ENCODE measurements at places on chromosomes 7 and 10.

- DNase-seq: no peak
These were observed 151.0 kb upstream of the ZNF92 start for GRCh38 chr7:65222655-65223054.

GRCh38 chr7:24346716-24347115, 62.7 kb downstream of the NPY start:
- no peak for DNase-seq

DNA sequence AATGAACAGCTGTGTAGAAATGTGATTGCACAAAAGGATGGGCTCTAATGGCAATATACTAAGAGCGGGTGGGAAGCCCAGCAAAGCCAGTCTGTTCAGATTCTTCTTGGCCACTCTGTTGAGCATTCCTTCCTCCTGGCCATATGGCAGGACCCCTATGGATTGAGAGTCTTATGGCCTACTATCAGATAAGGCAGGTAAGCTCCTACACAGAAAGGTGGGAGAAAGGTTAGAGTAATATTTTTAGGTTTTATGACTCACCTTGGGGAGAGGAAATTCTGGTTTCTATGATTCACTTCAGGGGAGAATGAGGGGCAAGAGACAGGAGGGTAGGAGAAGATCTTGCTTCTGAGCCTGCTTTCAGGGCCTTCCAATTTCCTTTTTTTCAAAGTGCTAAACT, 15.1 kb upstream of the AKR1B10 start:
- no peak for DNase-seq

- DNase-seq: no peak
These were observed 40.8 kb downstream of the VOPP1 start for GRCh38 chr7:55531536-55531935.

DNA sequence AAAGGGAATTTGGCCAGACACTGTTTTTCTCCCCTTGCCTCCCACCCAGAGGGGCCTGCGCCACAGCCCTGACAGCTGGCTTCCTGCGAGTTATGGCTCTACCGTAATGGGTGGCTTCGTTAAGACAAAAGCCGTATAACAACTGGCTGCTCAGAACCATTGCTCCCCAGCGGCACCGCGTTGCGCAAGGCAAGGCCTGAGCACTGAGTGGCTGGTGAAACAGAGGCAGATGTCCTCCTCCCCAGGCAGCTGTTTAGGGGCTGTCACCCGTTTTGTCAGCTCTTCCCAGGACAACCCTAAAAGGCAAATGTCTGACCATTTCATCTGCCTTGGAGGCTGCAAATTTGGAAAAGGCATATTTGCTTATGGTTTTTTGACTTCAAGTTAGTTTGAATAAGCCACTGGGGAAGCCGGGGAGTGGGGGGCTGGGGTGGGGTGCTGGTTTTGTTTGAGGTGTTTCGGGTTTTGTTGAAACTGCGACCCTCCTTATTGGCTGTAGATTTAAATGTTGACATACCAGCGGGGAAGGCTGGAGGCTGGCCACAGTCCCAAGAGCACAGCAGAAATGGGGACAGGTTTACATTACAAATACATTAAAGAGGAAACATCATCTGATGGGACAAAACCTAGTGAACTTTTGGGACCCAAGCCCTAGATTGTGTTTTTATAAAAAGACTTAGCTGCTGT, 681 bp upstream of the SPOCK2 start:
- DNase-seq: peak; percentile 21

Data from GM23338 (cell line).